ENCODE measurements at places on chromosomes 12 and 14.

DNA sequence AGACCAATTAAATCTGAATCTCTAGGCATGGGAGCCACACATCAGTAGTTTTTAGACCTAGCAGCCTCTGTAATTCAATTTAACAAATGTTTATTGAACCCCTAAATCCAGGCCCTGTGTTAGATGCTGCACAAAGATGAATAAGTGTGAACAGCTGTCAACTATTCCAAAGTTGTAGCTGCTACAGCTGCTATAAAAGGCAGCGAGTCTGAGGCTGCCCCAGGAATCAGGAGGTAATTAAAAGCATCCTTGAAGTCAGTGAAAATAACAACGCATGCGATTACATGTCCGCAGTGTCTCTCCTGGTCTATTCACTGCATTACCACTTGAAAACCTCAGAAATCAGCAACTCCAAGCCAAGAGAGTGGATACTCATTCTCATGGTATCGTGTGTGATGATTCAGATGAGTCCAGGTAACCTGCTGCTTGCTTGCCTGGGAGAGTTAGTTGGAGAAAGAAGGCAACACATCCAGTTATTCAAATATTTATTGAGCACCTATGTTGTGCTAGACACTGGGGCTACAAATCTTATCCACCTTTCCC is 34.9 kb upstream of the DDHD1 start:
- DNase-seq = no peak

DNA sequence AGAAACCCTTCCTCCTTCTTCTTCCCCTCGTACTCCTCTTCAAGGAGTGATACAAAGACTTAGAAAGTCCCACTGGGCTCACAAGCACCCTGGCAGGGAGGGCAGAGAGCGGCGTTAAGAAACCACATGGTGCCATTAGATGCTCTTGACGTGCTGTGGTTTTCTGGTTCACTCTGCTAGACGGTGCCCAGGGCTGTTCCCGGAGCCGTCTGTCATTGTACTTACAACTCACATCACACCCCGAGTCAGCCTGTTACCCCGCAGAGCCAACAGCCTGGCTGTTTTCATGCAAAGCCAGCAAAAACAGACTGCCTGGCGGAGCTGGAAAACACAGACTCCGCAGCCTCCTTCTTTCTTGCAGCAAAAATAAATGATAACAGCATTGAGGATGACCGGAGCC is 232.6 kb upstream of the TBX3 start:
- DNase-seq = no peak

GRCh38 chr12:4303750-4304149 is 17.3 kb upstream of the TIGAR start:
- DNase-seq = no peak

DNA sequence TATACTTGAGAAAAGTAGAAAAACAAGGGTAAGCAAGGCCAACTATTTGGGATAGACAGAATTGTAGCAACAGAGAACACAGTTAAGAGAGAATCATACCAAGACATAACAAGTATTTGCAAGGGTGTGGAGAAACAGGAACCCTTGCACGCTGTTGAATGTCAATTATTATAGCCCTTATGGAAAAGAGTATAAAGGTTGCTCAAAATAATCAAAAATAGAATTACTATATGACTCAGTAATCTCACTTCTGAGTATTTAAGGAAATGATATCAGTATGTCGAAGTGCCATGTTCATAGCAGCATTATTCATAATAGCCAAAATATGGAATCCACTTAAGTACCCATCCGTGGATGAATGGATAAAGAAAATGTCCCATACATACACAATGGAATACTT is 193.3 kb downstream of the PHLDA1 start:
- DNase-seq = no peak

GRCh38 chr12:54882079-54882478 is 27.8 kb downstream of the MUCL1 start:
- no peak for DNase-seq

DNA sequence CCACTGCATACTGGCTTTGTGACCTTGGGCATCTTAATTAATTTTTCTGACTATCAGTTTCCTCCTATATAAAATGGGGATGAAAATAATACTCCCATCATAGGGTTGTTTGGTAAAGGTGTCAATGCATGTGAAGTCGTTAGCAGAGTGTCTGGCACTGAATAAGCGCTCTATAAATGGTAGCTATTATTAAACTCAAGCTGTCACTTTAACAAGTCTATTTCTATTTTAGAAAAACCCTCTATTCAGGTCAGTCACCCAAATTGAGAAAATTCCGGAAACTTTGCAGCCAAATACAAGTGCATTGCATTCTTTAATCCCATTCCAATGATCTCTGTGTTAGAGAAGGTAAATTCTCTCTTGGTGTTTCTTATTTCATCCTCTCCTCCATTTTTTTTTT is 363.1 kb downstream of the SYT1 start:
- no peak for DNase-seq

DNA sequence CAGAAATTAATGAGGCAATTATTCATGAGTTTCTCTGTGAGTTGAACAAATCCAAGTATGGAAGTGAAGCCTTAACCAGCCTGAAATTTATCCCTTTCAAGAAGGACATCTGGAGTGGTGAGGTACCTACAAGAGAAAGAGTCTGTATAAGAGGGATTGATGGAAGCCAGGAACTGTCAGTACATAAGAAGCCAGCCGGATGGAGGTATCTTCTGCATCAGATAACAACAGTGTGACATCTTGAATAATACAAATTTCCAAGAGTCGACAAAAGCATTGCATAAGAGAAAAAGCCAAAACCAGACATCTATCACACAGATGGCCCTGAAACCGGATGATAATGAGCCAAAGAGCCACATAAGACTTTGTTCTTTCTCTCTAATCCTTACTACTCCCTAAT is 781.2 kb downstream of the FLRT2 start:
- DNase-seq = no peak

DNA sequence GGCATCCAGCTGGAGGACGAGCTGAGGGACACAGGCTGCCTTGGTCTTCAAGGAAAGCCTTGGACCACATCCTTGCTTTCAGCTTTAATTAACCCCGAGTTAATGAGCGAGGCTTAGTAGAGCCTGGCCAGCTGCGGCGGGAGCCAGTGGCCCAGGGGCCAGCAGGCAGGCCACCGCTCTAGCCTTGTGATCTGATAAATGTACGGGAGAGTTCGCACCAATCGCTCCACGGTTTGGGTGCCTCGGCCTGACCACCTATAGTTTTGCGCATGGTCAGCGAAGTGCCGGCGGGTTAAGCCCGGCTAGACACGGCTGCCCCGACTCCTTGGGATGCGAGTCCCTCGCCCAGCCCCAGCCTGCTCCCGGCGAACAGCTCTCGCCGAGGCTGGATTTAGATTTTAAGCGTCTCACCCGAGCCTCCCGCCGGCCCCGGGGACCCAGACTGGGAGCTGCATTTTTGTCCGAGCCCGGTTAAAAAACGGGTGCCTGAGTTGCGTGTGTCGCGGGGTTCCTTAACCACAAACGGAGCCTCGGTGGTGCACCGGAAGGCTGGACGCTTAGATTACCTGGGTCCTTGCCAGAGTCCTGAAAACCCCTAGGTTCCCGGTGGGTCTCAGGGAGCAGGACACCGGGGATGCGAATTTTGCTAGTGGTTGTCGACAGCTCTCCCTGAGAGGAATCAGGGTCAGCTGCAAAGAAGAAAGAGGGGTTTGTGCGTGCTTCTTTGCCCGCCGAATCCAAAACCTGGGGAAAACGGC is 2.9 kb upstream of the HOXC12 start:
- no peak for DNase-seq

- no peak for DNase-seq
These were observed 102.1 kb downstream of the DENND5B start for GRCh38 chr12:31488737-31489338.

DNA sequence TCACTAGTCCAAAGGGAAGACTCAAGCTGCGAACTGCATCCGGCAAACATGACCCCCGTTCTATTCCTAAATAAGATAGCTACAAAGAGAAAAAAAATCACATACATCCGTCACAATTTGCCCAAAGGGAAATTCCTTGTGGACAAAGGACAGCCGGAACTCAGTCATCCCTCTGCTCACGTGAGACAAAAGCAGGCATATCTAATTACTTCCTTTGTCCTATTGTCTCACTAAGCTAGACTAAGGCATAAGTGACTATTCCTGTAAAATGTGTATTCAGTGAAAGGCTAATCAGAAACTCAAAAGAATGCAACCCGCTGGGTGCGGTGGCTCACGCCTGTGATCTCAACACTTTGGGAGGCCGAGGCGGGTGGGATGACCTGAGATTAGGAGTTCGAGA is 27.2 kb upstream of the NINJ2 start:
- DNase-seq = no peak

DNA sequence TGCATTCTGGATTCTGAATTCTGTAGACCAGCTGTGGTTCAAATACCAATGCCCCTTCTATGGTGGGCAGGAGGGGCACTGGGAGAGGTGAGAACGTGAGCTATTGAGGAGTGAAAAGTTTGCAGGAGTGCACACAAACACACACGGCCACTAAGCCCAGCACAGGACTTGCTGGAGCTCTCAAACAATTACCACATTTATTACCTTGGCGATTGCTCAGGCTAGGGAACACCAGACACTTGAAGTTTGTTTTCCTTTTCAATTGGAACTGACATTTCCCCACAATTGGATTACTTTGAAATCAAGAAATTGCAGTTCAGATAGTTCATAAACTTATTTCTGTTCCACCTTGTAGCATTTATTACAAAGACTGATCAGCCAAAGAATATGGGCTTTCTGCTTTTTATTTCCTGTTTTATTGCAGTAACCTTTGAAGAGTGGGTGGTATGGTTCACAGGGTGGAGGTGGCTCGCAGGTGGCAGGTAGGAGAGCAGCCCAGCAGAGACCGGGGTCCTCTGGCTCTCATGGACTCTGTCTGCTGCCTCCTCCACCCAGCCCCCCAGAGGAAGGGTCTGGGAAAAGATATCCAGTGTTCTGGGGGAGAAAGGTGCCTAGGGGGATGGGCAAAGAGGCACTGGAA is 429.8 kb upstream of the CCDC196 start:
- no peak for DNase-seq

DNA sequence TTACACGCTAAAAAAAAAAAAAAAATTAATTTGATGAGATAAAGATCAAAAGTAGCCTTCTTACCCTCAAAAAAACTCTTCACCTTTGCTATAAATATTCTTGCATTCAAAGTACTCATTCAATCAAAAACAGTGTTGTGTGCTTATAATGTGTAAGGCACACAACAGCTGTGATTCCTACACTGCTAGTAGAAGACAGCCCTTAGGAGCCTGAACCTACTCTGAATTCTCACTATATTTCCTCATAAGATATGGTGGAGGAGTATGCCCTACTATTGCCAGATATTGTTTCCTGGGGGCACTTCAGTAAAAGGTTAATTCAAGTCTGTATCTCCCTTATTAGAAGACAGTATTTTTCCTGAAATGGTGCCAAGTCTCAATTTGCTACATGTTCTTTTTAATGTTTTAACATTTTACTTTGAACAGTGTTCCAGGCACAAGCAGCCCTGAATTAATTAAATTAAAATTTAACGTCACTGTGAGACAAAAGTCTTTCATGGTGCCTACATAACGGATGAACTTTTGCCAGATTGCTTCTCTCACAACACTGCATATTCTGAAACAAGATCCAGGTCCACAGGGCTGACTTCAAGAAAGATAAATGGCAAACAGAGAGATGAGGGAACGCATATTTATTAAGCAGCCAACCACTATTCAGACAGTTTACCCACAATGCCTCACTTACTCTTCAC is 19.3 kb downstream of the PPP2R5E start:
- no peak for DNase-seq

DNA sequence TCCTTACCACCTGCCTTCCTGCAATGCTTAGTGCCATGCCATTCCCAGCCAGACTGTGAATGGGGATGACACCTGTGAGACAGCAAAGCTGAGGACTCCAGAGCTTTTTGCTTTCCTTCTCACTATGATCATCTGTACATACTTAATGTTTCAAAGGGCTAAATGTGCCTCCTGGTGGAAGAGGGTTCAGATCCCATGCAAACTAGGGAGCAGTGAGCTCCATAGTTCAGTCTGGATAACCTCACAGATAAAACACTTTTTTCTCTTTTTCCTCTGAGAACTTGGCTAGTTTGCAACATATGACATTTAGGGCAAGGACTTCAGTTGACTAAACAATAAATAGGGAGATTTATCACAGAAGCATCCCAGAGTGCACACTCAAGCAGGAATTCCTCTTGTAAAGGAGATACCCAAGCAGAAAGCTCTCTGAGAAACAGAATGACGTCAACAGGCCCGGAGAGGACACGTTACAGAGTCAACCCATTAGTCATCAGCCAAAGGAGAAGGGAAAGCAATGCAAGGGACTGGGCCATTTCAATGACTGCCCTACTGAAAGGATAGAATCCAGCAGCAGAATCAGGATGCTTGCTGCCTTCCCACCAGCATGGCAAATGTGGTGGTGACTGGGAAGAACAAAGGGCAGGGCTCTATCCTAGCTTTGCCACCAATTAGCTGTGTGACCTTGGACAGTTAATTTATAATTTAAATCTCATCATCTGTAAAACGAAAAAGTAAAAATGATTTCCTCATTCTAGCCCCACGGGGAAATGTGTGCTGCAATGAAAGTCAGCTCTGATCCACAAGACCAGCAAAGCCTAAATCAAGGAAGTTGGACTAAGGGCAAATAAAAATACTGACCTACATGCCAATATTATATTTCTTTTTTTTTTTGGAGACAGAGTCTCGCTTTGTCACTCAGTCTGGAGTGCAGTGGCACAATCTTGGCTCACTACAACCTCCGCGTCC is 80.8 kb upstream of the ACTN1 start:
- no peak for DNase-seq

DNA sequence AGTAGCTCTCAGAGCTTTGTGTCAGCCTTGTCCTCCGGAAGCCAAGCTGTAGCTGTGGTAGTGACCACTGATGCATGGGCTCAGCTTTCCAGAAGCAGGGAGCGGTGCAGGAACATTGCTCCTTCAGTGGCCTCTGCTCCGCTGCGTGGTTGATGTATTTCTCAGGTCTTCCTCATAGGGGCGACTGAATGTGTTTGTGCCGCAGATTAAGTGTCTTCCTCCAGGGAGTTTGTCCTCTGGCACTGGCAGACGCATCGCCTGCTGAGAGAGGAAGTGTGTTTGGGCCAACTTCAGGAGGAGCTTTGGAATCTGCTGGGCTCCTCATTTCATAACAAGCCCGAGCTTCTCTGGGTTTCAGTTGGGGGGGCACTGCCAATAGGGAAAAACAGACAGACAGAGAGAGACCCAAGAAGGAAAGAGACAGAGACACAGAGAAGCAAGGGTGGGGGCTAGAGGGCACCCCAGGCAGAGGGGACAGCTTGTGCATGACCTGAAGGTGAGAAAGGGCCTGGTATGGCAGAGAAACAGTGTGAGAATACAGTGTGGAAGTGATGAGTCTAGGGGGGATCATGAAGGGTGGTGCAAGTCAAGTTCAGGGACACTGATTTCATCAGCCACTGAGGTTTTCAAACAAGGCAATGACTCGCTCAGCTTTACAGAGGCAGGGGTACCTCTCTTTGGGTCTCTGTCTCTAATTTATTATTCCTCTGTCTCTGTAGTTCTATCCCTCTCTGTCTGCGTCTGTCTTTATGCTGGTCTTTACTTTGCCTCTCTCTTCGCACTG is 69.4 kb upstream of the PRIMA1 start:
- no peak for DNase-seq
